ENCODE measurements at places on chromosomes 1 and 21. TPM values are rescaled to one million over a fixed set of nuclear protein-coding genes. Genes with fewer than 3 reads are reported as not detected.

Gene ROR1
- total RNA-seq, result 97.8 TPM

Gene TRIM17
- 3.1 TPM for total RNA-seq

Gene ELF3
- 6.3 TPM for total RNA-seq

Gene VANGL2
- total RNA-seq, result 6.5 TPM

Gene RXFP4
- not detected for total RNA-seq

Gene CELA3B
- not detected for total RNA-seq

Gene KIF21B
- 0.22 TPM for total RNA-seq

Gene HLCS
- 24.3 TPM for total RNA-seq

Gene CACNA1E
- under 0.01 TPM for total RNA-seq

Gene NR1I3
- not detected for total RNA-seq

Gene GNG12
- total RNA-seq, result 99.9 TPM

Gene GRIK3
- not detected for total RNA-seq

Gene CYP4A11
- not detected for total RNA-seq

Gene LCE1F
- not detected for total RNA-seq

Gene PKLR
- total RNA-seq, result under 0.01 TPM

Gene PLD5
- total RNA-seq, result 5.1 TPM

Gene ADAMTS5
- total RNA-seq, result 0.39 TPM

Gene ACTA1
- total RNA-seq, result not detected

Gene TMEM79
- total RNA-seq, result 3.3 TPM

Gene PDZK1
- total RNA-seq, result 204 TPM

Gene MEAF6
- total RNA-seq, result 75.3 TPM

Gene C1orf53
- total RNA-seq, result 18.7 TPM

Gene USP33
- total RNA-seq, result 57.7 TPM

Gene SYT14
- 2.7 TPM for total RNA-seq

Gene STXBP3
- total RNA-seq, result 62.0 TPM

Gene MNDA
- total RNA-seq, result not detected

Gene FAM163A
- total RNA-seq, result not detected

Gene ITGB2
- total RNA-seq, result not detected

Gene VWA1
- total RNA-seq, result 46.0 TPM

Gene BGLAP
- total RNA-seq, result 0.54 TPM

Gene CTSE
- not detected for total RNA-seq

Gene CELA2B
- total RNA-seq, result not detected

Gene DEGS1
- 90.0 TPM for total RNA-seq

Gene TMEM269
- 0.22 TPM for total RNA-seq

Gene NCMAP
- total RNA-seq, result under 0.01 TPM

Gene PEAR1
- total RNA-seq, result 3.3 TPM

Gene MPL
- total RNA-seq, result 0.11 TPM

Gene MTARC2
- 1.4 TPM for total RNA-seq

Gene SPRTN
- 18.3 TPM for total RNA-seq

Gene NPPB
- total RNA-seq, result not detected

Gene CR1
- not detected for total RNA-seq

Gene HRNR
- not detected for total RNA-seq

Gene COP1
- 65.9 TPM for total RNA-seq

Gene ACTL8
- total RNA-seq, result not detected

Gene FCAMR
- total RNA-seq, result not detected

Gene FNDC5
- total RNA-seq, result not detected

Gene IGSF5
- 0.79 TPM for total RNA-seq

Gene C2CD4D
- 0.33 TPM for total RNA-seq

Gene C1orf116
- 10.6 TPM for total RNA-seq

Gene CYP4A22
- not detected for total RNA-seq

Gene SYT6
- total RNA-seq, result 22.4 TPM

All from placental epithelial cell (primary cell).